ENCODE measurements at places on chromosomes 1 and 21.

GRCh38 chr21:14947613-14948160, 117.1 kb downstream of the NRIP1 start:
- DNase-seq: no peak

GRCh38 chr1:228020686-228021354, 14.0 kb downstream of the WNT3A start:
- no peak for DNase-seq

- DNase-seq: peak; percentile 47
These were observed 115.9 kb downstream of the HIVEP3 start for GRCh38 chr1:41802532-41803501.

DNA sequence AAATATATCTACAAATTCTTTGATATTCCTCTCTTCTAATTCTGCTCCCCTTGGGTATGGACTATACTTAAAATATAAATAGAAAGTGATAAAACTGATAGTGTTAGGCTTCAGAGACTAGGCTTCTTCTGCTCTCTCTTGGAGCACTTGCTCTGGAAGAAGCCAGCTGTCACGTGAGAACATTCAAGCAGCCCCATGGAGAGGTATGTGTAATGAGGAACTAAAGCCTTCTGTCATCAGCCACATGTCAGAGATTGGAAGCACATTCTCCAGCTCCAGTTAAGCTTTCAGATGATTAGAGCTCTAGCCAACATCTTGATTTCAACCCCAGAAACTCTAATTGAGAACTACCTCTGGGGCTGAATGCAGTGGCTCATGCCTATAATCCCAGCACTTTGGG, 34.3 kb downstream of the XKR8 start:
- DNase-seq: no peak

DNA sequence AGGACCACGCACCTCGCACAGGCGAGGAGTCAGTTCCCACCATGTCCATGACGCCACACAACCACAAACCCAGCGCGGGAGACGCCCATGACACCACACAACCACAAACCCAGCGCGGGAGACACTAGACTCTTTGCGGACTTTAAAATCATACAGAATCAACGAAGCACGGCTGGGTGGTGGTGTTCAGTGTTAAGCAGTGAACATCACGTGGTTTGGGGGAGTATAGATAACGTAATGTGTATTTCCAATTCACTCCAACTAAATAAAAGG, 19.2 kb downstream of the PTTG1IP start:
- DNase-seq: no peak

Measured in substantia nigra (tissue), 51 donors.